CD4-positive, alpha-beta T cell treated with Interleukin-2 at 100 ng/mL for 4 hours (primary cell): ENCODE measurements at places on chromosomes 1 and 21.

DNA sequence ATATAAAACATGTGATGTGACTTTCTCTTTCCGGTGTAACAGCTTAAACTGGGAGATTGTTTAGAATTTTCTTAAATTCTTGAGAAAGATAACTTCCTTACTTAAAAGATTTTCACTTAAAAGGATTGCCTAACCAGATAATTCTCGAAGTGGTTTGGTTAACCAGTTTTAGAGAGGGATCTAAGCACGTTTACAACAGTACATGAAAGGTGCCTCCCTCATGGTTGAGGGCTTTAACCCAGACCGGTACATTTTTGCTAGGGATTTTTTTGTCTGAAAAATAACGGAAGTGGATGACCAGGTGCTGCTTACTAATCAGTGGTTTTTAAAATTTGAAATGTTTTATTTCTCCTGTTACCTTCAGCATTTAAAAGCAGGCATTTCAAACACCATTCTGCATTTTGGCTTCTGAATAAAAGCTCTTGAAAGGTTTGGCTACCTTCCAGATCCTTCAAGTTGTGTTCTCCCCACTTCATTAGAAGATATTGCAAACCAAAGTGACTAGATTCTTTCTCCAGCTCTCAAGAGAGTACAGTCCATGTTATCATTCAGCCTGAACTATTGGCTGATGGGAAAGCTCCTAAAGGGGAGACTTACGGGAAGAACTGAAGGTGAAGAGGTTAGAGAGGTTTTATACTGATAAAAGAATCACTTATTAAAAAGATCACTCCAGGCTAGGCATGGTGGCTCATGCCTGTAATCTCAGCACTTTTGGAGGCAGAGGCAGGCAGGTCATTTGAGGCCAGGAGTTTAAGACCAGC is 12.8 kb downstream of the S100PBP start:
- DNase-seq, result no peak

DNA sequence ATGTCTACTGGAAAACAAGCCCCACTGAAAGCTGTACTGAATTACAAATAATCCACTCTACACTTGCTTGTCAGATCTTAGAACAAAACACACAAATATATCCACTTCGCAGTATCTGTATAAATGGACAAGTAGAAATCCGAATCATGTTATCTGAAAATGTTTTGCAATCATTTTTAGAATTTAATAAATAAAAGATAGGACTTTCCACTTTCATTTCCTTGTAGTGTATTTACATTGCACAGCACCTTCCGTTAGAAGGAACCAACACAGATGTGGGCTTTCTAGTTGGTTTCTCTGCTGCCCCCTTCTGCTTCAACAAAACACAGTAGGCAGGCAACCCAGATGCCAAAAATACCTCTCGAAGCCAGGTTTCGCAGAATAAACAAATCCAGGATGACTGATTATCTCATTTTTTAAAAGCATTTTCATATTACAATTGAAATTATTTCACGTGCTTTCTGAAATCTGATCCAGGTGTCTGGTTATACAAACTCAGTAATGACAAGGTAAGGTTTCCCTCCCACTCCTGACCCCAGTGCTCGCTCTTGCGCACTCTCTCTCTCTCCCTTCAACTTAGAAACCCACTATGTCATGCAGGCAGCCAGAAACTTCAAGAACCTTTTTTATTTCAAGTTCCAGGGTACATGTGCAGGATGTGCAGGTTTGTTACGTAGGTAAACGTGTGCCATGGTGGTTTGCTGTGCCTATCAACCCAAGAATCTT is 389.9 kb downstream of the SMYD3 start:
- DNase-seq, result peak; percentile 42

DNA sequence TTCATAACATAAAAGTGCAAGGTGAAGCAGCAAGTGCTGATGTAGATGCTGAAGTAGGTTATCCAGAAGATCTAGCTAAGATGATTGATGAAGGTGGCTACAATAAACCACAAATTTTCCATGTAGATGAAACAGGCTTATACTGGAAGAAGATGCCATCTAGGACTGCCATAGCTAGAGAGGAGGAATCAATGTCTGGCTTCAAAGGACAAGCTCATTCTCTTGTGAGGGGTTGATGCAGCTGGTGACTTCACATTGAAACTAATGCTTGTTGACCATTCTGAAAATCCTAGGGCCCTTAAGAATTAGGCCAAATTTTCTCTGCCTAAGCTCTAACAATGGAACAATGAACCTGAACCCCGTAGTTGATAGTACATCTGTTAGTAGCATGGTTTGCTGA is 34.0 kb downstream of the FLVCR1 start:
- DNase-seq, result no peak

DNA sequence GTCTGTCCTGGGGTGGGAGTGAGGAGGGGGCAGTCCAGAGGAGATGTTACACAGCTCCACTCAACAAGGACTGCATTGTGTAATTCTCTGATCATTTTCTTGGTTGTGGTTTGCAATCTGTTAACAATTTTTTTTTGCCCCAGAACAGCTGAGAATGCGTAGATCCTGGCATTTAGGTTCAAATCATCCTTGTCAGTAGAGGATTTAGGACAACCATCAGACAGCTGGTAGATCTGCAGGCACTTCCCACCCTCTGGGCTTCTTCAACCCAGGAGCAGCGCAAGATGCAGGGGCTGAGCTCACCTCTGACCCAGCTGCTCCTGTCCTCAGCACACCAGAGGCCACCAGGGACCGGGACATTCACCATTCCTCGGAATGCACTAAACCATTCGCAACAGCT is 13.5 kb downstream of the BCAR3 start:
- DNase-seq, result no peak

- DNase-seq, result no peak
Observed at GRCh38 chr1:181630838-181631237, 147.5 kb downstream of the CACNA1E start.

DNA sequence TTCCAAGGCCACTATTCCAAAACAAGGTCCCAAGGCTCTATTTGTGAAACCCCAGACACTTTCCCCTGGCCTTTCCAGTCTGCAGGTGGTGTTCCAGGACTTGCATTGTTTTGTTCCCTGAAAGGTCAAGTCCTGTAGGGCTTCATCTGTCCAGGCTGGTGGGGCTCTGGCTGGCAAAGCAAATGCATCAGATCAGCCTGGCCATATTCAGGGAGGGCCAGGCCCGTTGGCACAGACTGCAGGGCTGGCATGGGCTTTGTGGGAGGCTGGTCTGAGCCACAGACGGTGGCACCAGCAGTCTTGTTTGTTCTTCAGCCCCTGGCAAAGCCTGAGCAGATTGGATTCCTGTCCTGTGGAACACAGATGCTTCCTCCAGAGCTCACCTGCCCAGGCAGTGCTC is 93.0 kb downstream of the SPATA46 start:
- DNase-seq, result no peak

DNA sequence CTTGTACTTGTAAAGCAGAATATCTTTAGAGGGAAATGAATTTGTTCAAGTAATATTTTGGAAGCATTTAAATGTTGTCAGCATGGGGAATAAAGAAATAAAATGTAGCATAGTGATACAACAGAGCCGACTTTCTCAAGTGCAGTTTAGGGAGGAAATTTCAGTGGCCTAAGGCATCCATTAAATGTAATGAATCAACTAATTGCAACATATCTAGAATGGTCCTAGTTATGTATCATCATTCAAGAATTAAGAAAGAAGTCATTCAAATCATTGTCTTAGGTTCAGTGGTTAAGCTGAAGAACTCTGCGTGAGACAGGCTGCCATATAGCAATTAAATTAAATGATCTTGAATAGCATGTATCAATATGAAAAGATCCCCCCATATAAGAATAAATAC is 360.7 kb downstream of the TBX15 start:
- no peak for DNase-seq

GRCh38 chr1:99497690-99498089 is 148.2 kb upstream of the PALMD start:
- DNase-seq, result no peak

GRCh38 chr21:37915497-37915911 is 753 bp downstream of the KCNJ6 start:
- DNase-seq, result no peak

DNA sequence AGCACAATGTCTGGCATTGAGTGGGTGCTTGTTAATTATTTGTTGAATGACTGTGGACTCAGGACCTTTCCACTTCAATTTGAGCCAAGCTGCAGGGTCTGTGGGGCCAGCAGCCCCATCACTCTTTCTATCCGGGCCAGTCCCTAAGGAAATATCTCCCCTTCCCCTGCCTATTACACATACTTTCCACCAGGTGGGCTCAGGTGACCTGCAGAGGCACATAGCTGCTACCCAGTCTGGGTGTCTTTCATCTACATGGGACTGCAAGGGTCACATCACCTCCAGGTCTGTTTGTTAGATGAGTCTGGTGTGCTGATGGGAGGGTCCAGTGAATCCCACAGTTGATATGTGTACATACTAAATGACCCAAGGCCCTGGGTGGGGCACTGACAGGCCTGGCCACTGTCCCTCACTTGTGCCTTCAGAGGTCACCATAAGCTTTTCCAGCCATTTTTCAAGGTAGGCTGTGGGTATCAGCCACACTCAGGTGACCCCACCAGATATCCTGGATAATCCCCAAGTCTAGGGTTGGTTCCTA is 59.5 kb upstream of the KDM4A start:
- DNase-seq, result no peak

DNA sequence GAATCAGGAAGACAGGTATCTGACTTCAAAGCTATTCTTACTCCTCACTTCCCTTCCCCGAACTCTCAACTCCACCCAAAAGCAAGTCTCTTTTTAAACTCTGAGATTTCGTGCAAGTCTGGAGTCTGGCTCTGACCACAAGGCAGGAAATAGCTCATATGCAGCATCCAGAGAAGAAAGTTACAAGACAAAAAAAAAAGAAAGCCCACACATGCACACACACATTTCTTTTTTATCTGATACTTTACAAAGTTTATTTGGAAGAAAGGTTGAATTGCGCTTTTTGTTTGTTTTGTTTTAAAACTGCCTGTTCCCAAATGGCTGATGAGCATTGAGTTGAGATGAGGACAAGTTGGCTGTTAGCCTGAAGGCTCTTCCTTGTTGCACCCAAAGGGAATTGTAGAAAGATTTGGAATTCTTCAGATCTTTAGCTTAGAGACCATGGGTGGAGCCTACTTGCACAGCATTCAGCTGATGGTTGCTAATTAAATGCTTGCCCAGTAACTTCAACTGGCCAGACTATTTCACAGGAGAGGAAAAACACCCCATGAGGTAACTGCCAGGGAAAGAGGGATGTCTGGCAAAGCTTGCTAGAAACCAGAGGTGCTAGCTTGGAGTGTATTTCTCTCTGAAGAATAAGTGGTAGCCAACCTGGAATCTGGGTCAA is 490.3 kb downstream of the TTLL7 start:
- peak; percentile 75 for DNase-seq

DNA sequence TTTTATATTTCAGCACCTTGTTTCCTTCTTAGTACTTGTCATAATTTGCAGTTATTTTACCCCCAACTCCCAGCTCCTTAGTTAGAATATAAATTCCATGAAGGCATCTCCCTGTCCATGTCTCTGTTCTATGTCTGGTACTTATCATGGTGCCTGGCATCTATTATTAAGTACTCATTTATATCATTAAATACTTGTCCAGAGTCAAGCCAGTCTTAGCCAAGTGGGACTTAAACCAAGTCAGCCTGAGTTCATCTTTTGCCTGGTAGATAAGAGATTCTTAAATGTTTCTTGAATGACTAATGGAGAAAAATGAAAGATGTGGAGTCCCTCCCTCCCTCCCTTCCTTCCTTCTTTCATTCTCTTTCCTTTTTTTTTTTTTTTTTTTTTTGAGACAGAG is 9.4 kb downstream of the SLC25A44 start:
- no peak for DNase-seq

GRCh38 chr1:167532964-167533824 is 14.9 kb upstream of the CD247 start:
- DNase-seq, result no peak

DNA sequence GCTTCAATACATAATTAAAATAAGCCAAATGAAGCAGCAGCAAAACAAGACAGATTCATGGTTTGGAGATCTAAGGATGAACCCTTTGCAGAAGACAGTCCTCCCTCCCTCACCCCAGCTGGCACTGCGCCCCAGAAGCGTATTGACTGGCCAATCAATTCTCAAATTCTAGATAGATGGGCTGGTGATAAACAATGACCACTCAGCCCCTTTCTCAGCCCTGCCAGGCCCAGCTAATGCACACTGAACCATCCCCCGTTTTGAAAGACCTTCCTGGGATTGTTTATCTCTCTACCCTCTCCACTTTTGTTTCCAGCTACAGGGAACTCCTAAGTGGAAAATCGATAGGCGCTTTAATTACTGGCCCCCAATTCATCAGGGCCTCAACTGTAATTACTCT is 29.0 kb downstream of the TNR start:
- no peak for DNase-seq

DNA sequence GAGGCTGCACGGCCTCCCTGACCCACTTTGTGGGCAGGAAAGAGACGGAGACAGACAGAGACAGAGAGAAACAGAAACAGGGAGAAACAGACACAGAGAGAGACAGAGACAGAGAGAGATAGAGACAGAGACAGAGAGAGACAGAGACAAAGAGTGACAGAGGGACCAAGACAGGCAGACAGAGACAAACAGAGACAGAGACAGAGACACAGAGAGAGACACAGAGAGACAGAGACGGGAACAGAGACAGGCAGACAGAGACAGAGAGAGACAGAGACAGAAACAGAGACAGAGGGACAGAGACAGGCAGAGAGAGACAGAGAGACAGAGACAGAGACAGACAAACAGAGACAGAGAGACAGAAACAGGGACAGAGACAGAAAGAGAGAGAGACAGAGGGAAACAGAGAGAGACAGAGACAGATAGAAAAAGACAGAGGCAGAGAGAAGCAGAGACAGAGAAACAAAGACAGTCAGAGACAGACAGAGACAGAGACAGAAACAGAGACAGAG is 3.1 kb downstream of the COL6A1 start:
- DNase-seq, result no peak

DNA sequence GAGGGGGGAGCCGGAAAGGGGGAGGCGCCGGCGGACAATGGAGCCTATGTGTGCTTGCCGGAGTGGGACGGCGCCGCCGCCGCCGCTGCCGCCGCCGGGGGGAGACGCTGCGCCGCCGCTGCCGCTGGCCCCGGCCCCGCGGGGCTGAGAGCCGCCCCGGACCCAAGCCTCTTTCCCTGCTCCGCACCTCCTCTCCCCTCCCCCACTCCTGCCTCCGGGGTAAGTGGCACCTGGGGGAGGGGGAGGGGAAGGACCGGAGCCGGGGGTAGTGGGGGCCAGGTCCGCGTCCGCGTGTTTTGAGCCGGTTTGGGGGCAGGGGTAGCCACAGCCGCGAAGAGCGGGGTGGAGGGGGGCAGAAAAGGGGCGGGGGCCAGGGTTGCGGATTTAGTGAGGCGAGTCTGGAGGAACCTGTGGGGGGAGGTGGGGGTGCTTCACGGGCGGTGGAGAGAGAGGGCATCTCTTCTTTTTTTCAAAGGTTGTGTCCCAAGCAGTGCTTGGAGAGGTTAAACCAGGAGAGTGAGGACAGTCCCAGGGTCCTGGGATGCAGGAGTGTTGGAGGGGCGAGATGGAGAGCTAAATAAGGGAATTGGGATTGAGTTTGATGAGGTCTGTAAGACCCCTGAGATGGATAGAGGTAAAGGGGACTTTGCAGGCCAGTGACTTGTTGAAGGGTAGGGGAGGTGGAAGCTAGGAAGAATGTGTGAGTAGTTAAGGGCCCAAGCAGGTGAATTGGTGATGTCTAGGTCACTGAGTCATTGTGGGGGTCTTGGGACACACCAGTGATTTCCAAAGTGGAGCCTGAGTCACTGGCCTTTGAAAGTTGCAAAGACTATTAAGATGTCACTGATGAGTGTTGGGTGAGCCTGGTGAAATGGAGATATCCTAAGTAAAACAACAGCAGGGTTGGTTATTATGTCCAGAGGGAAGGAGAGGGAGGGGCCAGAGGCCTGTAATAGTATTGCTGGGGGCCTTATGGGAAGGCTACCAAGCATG is 59.1 kb downstream of the BCL9 start:
- DNase-seq, result no peak
